ENCODE measurements at places on chromosomes 16 and 17.

- DNase-seq, result no peak
Measured at GRCh38 chr17:5840811-5841446, 229.2 kb upstream of the WSCD1 start.

- no peak for DNase-seq
Measured at GRCh38 chr16:50940275-50940854, 198.5 kb downstream of the CYLD start.

- peak; percentile 43 for DNase-seq
Measured at GRCh38 chr16:67198238-67198734, 645 bp upstream of the ELMO3 start.

GRCh38 chr16:56275076-56275475 lies 83.8 kb downstream of the GNAO1 start:
- no peak for DNase-seq

- DNase-seq, result no peak
Measured at GRCh38 chr17:73170324-73170723, 5.5 kb downstream of the SSTR2 start.

- DNase-seq, result no peak
Measured at GRCh38 chr16:51500306-51500705, 349.2 kb upstream of the SALL1 start.

GRCh38 chr16:77974883-77975282 lies 47.5 kb upstream of the CLEC3A start:
- DNase-seq, result no peak

DNA sequence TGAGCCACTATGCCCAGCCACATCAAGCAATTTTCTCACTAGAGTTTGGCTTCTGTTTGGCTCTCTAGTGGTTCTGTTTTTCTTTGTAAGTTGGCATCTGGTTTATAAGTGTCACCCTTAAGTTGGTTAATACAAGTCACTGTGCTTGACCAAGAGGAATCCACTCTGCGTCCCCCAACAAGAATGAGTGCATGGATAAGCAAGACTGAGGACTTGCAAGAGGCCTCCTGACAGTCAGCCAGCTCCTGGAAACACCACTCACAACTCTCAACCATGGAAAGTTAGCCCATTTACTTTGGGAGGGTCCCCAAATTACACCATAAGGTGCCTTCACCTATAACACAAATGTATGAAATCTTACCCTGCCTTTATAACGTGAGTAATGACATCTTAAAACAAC lies 7.6 kb downstream of the RFWD3 start:
- DNase-seq, result no peak

GRCh38 chr17:30212750-30213149 lies 22.7 kb downstream of the SLC6A4 start:
- DNase-seq, result no peak

GRCh38 chr16:9007177-9007794 lies 43.6 kb upstream of the USP7 start:
- no peak for DNase-seq

GRCh38 chr17:55037828-55038227 lies 69.3 kb downstream of the STXBP4 start:
- peak; percentile 2 for DNase-seq

DNA sequence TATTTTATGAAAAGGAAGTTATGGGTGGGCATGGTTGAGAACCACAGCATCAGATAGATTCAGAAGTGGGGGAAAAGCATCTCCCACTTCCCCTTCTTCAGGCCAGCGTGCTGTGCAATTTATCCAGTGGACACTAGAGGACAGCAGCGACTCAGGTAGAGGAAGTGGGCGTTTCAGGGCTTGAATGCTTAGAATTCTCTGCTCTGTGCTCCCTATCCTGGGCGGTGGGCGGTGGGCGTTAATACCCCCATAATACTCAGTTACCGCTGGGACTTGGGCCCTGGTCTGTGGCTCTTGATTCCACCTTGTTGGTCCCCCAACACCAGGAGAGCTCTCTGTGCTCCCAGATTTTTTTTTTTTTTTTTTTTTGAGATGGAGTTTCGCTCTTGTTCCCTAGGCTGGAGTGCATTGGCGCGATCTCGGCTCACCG lies 3.7 kb upstream of the LYZL6 start:
- DNase-seq, result peak; percentile 57

DNA sequence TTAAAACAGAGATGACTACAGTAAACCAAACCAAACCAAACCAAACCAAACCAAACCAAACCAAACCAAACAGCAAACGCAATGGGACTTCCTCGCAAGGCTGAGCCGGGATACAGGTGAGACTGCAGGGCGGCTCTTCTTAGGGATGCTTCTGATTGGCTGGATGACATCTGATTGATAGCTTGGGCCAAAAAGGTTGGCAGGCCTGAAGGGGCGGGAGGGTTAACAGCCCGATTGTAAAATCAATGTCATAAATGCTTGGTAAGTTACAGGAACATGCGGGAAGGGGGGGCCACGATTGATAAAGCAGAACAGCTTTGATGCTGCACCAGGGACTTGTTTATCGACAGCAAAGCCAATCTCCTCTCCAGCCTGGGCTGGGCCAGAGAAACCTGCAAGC lies 86.1 kb downstream of the ZFHX3 start:
- no peak for DNase-seq

DNA sequence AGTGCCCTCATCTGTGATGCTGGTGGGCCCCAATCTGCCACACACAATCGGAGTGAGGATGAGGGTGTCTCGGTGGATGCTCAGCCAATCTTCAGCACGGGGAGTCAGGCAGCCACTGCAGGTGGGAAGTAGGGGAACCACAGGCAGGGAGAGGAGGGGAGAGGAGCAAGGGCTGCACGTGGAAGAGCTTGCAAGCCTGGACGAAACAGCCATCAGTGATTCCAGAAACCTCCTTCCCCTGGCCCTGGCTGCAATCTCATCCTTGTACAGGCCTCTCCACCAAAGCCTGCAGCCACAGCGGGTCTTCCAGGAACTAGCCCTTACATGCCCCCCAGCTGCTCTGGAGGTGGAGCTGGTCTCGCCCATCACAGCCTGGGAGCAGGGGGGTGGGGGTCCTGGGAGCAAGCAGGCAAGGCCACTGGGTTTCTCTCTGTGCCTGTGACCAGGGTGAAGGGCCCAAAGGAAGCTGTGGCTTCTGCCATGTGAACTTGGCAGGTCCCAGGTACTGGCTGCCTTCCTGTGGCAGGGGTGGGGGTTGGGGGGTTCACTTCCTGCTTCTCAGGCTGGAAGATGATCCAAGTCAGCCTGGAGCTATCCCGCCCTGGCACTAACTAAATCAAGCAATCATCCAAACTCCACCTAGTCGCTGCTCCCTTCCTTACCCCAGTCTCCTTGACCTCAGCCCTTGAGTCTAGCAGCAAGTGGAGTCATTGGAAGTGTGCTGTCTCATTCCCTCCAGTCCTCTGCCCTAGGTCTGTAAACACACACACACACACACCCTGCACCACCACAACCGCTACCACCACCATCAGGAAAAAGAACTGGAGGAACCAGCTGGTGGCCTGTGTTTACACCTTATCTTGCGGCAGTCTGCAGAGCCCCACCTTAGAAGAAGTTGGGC lies 29.4 kb upstream of the MLKL start:
- no peak for DNase-seq

DNA sequence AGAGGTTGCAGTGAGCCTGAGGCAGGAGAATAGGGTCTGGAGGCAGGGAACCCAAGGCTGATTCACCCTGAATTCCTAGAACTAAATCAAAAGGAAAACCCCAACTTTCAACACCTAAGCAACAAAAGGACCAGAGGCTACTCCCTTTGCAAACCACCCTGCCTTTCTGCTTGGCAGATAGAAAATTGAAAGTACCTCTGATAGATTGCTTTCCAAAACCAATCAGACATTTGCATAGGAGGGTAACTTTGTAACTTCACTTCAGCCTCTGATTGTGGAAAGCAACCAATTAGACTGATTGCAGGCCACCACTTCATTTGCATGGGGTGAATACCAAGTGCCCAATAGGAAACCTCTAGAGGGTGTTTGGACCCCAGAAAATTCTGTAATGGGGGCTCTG lies 10.9 kb upstream of the TMEM98 start:
- DNase-seq, result no peak

GRCh38 chr17:76685366-76685765 lies 25.4 kb downstream of the MXRA7 start:
- DNase-seq, result no peak

DNA sequence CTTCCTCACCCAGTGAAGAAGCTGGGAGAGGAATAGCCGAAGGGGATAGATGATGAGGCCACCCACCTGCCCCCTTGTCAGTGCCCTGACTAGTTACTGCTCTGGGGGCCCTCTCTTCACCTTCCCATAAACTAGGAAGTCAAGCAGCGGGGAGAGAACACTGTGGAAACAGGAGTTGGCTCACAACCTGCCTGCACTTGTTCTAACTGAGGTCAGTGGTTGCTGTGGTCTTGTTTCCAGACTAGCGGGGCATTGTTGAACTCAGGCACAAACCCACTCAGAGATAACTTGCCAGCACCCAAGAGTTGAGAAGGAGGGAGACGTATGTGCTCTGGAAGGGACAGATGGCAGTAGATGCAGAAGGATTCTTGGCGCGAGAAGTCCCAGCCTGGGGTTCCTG lies 48.6 kb upstream of the DDX52 start:
- no peak for DNase-seq

- DNase-seq, result no peak
Measured at GRCh38 chr17:70989280-70989679, 819.9 kb downstream of the KCNJ2 start.

- no peak for DNase-seq
Measured at GRCh38 chr17:16322636-16323035, 30.6 kb downstream of the CENPV start.

DNA sequence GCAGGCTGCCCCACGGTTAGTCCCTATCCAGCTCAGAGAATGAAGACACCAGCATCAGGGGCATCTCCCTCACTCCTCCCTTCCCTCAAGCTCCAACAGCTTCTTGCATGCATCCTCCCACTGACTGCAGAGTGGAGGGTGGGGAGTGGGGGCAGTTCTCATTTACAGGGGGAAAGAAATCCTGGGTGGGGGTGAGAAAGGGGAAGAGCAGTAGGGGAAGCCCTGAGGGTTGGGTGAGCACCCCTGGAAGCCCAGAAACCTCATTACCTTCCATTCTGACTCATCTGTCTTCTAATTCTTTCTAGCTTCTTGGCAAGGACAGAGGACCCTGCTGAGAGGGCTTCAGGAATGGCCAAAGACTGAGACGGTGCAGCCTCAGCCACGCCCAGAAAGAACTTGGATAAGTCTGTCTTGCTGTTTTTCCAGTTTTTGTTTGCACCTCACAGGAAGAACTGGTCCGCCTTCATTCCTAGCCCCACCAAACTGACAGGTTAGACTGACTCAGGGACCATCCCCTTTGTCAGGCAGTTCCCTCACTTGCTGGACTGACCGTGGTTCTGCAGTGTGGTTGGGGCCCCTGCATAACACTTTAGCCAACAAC lies 52.5 kb upstream of the WSB1 start:
- no peak for DNase-seq

DNA sequence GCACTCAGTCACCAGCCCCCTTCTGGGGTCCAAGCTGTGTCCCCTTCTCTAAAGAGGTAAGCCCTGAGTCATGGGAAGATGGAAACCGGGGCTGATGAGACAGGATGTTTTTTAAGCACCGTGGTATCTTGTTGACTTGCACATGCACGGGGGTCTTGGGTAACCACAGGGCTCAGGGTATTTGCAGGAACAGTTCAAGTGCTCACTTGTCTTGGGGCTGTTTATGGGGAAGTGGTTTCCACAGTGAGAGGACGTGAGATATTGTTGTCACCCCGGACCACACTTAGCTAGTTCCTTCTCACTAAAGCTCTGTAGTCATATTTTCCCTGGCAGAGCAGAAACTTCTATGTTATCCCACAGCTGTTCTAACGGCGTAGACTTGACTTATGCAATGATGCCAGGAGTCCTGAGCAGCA lies 7.7 kb downstream of the CCL3L1 start:
- peak; percentile 12 for DNase-seq

GRCh38 chr16:26688105-26688504 lies 378.6 kb upstream of the C16orf82 start:
- DNase-seq, result no peak

- no peak for DNase-seq
Measured at GRCh38 chr17:29883497-29883896, 46.5 kb downstream of the SSH2 start.

- peak; percentile 26 for DNase-seq
Measured at GRCh38 chr17:56681561-56682266, 88.2 kb downstream of the NOG start.

DNA sequence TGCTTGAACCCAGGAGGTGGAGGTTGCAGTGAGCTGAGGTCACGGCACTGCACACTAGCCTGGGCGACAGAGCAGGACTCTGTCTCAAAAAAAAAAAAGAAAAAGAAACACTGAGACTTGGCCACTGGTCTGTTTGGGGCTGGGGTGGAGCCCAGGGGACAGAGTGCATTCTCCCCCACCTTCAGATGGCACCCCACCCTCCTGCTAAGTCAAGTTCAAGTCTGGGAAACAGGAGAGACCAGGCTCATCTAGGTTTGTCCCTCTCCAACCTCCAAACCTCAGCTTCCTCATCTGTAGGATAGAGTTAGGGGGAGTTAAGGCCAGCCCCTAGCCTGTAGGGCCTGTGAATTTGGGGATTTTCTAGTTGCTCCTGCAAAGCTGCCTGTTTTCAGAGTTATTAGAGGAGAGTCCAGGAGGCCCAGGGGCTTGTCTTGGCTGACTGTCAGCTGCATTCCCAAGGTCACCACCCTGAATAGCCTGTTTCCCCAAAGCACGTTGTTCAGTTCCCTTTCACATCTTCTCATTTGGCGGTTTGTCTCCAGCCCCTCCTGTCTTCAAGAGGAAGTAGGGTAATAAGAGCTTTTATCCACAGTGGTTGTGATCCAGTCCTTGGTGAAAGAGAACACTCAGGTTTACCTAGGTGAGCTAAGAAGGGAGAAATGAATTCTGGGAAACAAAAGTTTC lies 2.2 kb downstream of the MT3 start:
- DNase-seq, result no peak

- no peak for DNase-seq
Measured at GRCh38 chr16:51524555-51525373, 373.7 kb upstream of the SALL1 start.

DNA sequence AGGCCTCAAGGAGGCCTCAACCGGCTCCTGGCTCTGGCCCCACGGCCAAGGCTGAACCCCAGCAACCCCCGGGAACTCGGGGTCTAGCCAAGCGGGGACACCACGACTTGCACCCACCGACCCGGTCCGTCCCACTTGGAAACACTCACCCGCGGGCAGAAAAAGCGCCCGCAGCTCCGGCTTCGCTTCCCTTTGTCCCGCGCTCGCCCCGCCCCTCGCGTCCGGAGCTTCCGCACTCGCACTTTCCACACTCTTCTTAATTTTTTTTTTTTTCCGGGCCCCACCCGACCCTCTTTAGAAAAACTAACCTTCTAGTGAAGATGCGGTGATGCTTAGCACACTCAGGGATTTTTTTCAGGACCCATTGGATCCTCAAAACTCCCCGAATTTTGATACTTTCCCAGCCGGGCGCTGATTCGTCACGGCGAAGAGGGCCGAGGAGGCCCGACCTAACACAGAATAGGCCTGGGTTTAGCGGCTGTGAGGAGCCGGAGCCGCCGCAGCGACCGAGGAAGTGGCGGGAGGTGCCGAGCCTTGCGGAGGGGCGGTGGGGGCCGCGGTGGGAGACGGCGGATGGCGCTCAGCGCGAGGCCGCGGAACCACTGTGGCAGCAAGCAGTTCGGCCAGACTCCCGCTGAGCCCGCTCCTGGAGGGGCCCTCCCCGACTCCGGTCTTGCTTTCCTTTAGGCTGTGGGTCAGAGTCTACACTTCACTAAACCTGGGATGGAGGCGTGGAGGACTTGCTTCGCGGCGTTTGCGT lies at the start of gene SMARCE1:
SMARCE1 (minus strand) TSS at position 195 of the 760 bp plus-strand sequence. CDS start 2,016 bp downstream, outside the sequence.
- DNase-seq, result peak; percentile 75

GRCh38 chr17:73902416-73903181 lies 258.4 kb upstream of the SDK2 start:
- DNase-seq, result no peak

GRCh38 chr16:86978445-86979030 lies 338.7 kb downstream of the C16orf95 start:
- no peak for DNase-seq
